Esophagus squamous epithelium (tissue), 5 donors: ENCODE measurements at places on chromosomes 4 and X. TPM values are rescaled to one million over a fixed set of nuclear protein-coding genes. Genes with fewer than 3 reads are reported as not detected.

DRD5 gene
- total RNA-seq, result not detected

JCHAIN gene
- total RNA-seq, result not detected

ZCCHC12 gene
- total RNA-seq, result not detected

DNA sequence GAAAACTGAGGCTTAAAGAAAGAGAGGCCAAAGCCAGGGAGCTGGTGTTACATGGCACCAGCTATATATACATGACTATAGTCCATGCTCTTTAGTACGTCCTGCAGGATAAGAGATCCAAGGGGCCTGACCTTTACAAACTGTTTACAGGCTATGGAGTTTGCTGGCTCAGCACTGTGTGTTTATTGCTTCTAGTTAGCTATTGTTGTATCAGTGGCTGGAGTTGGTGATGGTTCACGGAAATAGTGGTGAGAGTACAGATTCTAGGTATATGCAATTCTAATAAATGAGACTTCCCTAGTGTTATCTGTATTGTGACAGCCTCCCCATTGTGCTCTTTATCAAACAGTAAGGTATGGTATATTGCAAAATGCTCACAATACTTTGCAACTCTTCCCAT lies 46.5 kb downstream of the REPS2 start:
- H3K27ac ChIP-seq, result no peak overlapping the region
- H3K4me3 ChIP-seq, result no peak overlapping the region
- H3K36me3 ChIP-seq, result no peaks in the 10 kb centered on the region
- DNase-seq, result no peak
- H3K4me1 ChIP-seq, result no peaks in the 10 kb centered on the region

DNA sequence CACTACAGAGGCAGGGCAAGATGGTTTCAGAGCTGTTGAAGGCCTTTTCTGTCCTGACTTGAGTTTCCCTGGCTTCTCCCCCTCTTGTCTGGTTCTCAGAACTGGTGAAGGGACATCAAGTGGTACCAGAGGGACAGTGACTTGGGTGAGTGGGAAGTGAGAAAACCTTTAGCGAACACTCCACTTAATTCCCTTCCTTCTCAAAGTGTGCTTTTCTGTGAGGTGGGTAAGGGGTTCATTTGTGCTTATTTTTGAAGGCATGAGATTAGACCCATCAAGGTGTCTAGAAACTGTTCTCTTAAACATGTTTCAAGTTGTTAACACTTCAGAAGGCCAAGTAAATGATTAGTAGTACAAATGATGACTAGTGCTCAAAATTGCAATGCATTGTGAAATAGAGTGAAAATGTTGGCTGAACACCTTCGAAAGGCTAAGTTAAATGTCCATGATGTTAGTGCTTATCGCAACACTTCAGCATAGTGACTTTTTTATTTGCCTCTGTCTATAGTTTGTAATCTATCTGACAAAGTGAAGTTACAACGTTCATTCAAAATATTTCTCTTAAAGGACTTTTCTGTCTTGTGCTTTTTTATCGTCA lies 2.8 kb downstream of the AREG start:
- peak overlapping the region; percentile 0 for H3K4me3 ChIP-seq
- no peaks in the 10 kb centered on the region for H3K27me3 ChIP-seq
- H3K27ac ChIP-seq, result no peak overlapping the region
- no peak for DNase-seq

IL2 gene
- not detected for total RNA-seq

- H3K27me3 ChIP-seq, result no peaks in the 10 kb centered on the region
- H3K4me3 ChIP-seq, result no peak overlapping the region
- peaks cover 22% of the 10 kb centered on the region for H3K4me1 ChIP-seq
- DNase-seq, result no peak
Observed at GRCh38 chr4:48129307-48130014, 4.6 kb downstream of the TXK start.

GRCh38 chr4:48634688-48635308 lies 144.7 kb downstream of the ZAR1 start:
- H3K27me3 ChIP-seq, result no peaks in the 10 kb centered on the region
- H3K4me1 ChIP-seq, result peaks cover 15% of the 10 kb centered on the region
- no peak overlapping the region for H3K27ac ChIP-seq
